A549 treated with Hydrocortisone at 1 μM for 4 hours (cell line): ENCODE measurements at places on chromosomes 7 and 10. TPM values are rescaled to one million over a fixed set of nuclear protein-coding genes. Genes with fewer than 3 reads are reported as not detected.

CAPZA2 gene
- total RNA-seq = 111 to 181 TPM (median 123 TPM) in 5 replicates

POU6F2 gene
- total RNA-seq = not detected in 5 replicates

SFTPA2 gene
- total RNA-seq = not detected in 5 replicates

NKX2-3 gene
- 0.05 TPM in 1 of 5 replicates, not detected in the others for total RNA-seq

IL15RA gene
- 2.0 to 2.9 TPM (median 2.5 TPM) in 5 replicates for total RNA-seq

GJC3 gene
- 0.16 TPM in 1 of 5 replicates, not detected in the others for total RNA-seq

PRSS2 gene
- not detected in 5 replicates for total RNA-seq

TCAF2 gene
- total RNA-seq = 0.89 to 1.7 TPM (median 1.2 TPM) in 5 replicates

GALNT17 gene
- not detected in 5 replicates for total RNA-seq

TBXAS1 gene
- total RNA-seq = 13.2 to 15.9 TPM (median 14.8 TPM) in 5 replicates

MINDY4 gene
- 2.2 to 2.6 TPM (median 2.4 TPM) in 5 replicates for total RNA-seq
